Amniotic epithelial cell (primary cell): ENCODE measurements at places on chromosomes 16 and 17.

- DNase-seq = peak; percentile 79
Measured at GRCh38 chr17:8766731-8767130, 8.4 kb upstream of the SPDYE4 start.

GRCh38 chr17:11997972-11998233 lies 628 bp upstream of the ZNF18 start:
- DNase-seq = no peak

DNA sequence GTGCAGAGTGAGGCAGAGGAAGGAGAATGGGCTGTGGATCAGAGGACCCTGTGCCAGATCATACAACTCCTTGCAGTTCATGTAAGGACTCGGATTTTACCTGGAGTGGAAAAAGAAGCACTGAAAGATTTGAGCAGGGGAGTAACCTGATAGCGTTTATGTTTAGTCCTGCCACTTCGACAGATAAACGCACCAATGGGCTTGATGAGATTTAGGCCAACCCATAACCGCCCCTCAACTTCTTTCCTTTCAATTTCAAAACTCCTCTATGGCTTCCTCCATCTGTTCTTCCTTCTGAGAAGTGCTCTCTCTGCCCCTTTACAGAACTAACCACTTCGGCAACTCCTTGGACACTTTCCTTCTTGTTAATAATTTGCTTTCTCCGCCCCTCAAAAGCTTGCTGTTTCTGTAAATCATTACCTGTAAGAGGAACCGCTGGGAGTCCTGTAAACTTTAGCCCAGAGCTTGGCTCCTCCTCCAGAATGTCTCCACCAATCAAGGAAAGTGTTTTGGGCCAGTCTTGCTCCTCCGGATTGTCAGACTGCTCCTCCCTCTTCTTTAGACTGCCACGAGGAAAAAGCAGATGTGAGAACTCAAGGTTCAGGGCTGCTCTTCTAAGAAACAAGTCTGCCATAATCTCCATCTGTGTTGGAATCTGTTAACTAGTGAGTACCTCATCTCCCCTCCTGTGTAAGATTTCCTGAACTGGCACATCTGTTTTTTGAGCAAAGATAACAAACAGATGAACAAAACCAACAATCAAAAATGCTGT lies at the start of gene ACSM3:
Gene ACSM3 (plus strand): TSS at position 554 of the 772 bp plus-strand sequence. CDS start 6,021 bp downstream, outside the sequence.
- peak; percentile 76 for DNase-seq

- DNase-seq = no peak
Measured at GRCh38 chr17:38442548-38442947, 14.3 kb downstream of the ARHGAP23 start.

- DNase-seq = no peak
Measured at GRCh38 chr16:1794908-1795666, 1.6 kb upstream of the IGFALS start.

DNA sequence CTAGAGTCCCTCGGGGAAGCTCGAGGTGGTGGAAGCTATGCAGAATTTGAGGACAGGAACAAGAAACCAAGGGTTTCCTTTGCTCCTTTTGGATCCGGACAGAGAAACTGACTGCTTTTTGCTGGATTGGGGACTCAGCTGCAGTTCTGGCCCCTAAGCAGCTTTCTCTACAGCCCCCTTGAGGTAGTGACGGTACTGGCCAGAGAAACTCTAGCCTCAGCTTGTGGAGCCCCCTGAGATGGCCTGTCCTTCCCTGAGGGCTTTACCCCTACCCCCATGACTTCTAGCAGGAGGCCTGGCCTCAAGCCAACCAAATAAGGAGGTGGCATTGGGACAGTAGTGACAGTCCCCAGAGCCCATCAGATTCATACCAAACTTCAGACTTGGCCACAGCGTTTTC lies 118.1 kb downstream of the IRX5 start:
- DNase-seq = no peak

DNA sequence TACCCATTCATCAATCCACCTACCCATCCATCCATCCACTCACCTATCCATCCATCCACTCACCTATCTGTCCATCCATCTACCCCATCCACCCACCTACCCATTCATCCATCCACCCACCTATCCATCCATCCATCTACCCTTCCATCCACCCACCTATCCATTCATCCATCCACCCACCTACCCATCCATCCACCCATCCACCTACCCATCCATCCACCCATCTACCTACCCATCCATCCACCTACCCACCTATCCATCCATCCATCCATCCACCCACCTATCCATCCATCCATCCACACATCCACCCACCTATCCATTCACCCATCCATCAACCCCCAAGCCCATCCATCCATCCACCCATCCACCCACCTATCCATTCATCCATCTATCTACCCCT lies 267.1 kb downstream of the MRTFB start:
- no peak for DNase-seq

DNA sequence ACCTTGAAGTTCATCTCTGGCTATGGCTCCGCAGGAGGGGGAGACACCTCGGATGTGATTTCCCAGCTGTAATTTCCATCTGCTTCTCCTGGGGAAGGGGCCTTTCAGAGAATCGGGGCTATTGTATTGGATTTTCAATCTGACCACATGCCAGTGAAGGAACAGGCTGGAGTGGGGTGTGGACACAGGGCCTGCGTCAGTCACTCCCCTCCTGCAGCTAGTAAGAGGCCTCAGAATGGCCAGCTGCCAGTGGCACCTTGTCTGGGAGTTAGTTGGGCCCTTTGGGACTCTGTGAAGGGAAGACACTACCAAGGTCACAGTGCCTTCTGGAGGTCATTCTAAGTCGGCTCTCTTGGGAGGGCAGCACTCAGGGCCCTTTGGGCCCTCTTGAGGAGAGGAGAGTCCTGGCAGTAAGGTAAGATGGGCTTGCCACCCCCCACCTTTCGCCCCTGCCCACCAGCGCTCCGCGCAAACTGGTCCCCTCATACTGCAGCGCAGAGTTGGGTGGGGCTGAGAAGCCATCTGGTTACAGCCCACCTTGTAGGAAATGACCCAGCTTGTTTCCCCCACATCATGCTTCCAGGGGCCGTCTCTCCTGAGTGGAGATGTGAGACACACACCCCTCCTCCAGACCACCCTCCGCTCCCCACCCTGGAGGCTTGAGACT lies 5.4 kb downstream of the NXPH3 start:
- no peak for DNase-seq

GRCh38 chr16:78441298-78441697 lies 341.8 kb downstream of the WWOX start:
- no peak for DNase-seq

- DNase-seq = no peak
Measured at GRCh38 chr17:4635823-4636375, 5.6 kb downstream of the ALOX15 start.

DNA sequence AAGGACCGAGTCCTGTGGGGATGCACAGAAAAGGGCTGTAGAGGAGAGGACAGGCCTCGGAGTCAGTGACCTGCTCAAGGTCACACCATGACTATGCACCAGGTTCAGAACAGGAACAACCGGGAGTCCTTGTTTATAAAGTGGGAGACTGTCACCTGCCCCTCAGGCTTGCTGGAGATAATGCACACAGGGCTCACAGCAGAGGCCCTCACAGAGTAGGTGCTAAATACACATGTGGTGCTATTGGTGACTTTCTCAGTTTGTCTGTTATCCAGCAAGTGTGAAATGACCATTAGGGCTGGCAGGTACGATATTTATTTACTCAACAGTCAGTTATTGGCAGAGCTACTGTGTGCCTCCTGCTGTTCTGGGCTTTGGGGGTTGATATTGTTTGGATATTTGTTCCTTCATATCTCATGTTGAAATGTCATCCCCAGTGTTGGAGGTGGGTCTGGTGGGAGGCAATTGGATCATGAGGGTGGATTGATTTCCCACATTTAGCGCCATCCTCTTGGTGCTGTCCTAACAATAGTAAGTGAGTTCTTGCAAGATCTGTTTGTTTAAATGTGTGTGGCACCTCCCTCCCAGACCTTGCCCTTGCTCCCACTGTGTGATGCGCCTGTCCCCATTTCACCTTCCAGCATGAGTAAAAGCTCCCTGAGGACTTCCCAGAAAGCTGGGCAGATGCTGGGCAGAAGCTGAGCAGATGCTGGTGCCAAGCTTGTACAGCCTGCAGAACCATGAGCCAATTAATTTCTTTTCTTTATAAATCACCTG lies 162.1 kb upstream of the MPHOSPH6 start:
- no peak for DNase-seq

DNA sequence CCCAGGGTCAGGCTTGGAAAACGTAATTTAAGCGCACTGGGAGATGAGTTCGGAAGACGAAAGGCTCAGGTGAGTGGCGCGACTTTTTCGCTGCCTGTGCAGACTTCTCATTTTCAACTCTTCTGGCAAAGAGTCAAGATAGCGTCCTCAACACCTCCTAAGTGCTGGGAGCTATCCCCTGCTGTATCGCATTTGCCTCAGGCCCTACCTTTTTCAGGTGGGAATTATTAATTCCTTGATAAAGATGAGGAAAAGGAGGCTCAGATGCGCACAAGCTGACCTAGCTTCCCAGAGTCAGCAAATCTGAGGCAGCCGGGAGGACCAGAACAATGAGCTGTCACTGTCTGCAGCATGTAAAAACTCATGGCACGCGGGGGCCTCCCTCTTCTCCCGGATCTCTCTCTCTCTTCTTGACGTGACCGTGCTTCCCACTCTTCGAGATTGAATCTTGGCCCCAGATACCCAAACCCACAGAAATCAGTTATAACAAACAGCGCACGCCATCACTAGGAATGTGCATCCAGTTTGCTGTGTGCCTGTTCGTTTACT lies 512 bp upstream of the ADAMTS18 start:
- DNase-seq = no peak

DNA sequence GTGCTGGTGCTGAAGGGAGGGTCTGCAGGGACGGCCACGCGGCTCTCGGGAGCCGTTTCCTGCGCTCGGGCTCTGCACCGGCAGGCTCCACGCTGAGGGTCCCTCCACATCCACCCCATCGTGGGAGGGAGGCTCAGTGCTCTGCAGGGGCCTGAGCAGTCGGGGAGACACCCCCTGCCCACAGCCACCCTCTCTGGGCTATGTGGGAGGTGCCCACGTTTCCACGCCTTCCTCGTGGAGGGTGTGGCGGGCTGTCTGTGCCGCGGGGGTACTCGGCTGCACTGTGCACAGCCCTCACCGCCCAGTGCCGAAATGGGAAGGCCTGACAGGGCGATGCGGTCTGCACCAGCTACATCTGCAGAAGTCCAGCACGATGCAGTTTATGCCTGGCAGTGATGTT lies 25.5 kb upstream of the ZNF750 start:
- no peak for DNase-seq

DNA sequence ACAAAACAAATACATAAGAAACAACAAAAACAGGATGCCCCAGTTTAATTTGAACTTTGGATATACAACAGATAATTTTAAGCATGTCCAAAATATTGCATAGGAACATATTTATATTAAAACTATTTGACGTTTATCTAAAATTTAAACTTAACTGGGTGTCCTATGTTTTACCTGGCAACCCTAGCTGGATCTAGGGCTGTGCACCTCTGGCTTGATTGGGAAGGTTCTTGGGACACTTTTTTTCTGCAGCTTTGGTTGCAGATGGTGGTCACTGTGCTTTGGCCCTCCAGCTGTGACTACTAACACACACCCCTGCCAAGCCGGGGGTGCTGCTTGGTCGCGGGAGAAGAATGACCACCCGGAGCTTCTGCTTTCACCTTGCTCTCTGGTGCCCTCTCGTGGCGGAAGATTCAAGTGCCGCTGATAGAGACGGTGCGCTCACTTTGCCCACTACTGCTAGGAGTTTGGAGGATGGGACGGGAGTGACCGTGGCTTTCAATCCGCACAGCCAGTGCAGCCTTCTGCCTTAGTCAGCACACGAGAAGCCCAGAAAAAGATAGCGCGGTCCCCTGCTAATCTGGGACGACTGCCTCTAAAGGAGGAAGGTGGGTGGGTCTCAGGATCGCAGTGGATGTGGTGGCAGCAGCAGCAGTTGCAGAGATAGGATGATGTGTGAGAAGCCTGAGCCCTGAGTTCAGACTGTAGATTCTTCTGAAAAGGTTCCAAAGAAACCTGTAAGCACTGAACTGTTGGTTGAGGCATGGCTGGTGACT lies 6.7 kb downstream of the SPACA3 start:
- DNase-seq = peak; percentile 44

DNA sequence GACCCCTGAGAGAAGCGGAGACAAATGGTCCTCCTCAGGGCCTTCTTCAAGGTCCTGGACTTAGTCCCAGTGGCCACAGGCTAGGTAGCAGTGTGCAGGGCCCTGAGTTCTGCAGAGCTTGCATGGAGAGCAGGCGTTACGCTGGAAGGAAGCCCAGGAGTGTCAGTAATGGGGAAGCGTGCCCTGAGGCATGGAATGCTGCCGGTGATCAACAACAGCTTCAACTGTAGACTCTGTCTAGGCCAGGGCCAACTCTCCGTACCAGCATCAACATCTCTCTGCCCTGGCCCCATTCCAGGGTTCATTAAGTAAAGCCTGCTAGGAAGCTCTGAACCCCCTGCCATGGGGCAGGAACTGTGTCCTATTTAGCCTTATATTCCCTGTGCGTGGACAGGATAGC lies 568 bp upstream of the TNK1 start:
- peak; percentile 28 for DNase-seq

GRCh38 chr17:19553036-19553435 lies 19.4 kb downstream of the SLC47A1 start:
- DNase-seq = no peak
